NCI-H2171 (cell line): ENCODE measurements at places on chromosomes 11 and 22.

- no peak for DNase-seq
Measured at GRCh38 chr11:67272327-67273259, 6.3 kb downstream of the GRK2 start.

DNA sequence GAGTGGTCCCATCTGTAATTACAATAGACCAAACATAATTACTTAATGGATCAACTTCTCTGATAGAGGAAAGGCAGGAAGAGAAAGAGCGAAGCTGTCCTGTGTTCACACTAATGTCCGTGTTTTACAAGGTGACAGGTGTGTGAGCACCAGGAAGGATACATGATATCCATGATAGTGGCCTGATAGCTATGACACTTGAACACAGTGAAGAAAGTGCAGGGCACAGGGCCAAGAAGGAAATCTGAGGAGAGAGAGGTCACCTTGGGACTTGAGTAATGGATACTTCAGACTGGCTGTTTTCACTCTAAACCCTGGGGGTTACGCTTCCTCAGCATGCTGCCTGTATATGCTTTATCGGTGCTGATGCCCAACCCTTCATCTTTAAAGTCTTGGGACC lies 29.4 kb downstream of the TUB start:
- peak; percentile 71 for DNase-seq

DNA sequence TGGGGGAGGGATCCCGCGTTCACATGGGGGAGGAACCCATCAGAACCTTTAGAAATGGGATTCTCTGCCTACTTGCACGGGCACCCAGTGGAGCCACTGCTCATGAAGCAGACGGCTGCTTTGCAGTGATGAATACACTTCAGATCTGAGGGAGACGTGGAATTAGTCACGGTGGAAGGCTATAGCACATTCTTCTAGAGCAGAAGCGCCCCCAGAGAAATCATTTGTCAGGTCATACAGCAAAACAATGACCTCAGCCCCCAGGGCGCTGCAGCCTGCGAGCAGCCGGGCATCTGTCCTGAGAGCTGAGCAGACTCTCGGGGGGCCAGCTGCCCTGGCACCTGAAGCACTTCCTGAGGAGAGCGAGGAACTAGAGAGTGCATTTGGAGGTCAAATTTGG lies 12.7 kb downstream of the TP53AIP1 start:
- no peak for DNase-seq

- DNase-seq: no peak
Measured at GRCh38 chr22:46774253-46774979, 12.0 kb downstream of the TBC1D22A start.

DNA sequence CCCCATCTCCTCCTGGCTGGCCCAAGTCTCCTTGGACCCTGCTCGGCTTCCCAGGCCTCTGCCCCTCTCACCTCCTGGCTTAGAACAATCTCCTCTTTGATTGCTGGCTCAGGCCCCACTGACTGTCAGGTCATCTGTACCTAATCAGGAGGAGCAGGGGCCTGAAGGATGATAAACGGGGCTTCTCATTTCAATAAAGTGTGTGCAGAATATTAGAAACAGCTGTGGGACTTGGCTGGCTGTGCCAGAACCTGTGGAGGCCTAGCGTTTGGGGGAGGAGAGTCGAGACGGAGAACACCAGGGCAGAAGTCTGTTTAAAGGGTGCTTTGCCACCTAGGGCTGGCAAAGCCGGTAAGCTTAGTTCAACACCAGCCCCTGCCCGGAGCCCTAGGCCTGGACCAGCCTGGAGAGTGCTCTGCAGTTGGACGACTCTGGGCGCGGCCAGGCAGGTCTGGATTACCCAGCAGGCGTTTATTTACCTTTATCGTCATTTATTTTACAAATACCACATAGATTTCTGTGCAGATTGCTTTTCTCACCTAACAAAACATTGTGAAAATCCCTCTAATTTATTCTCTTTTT lies 10.1 kb upstream of the VSIG10L2 start:
- no peak for DNase-seq

DNA sequence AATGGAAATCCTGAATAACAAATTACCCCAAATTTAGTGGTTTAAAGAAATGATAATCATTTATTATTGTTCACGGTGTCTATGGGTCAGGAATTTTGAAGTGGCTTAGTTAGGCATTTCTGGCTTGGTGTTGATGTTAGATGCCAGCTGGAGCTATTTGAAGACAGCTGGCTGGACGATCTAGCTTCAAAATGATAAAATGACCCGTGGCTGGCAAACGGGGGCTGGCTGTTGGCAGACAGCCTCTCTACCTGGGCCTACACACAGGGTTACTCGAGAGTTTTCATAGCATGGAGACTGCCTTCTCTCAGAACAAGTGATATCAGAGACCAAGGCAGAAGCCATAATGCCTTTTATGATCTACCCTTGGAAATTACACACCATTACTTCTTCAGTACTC lies 285.2 kb downstream of the METTL15 start:
- no peak for DNase-seq

GRCh38 chr11:1978720-1979473 lies 18.7 kb downstream of the H19 start:
- no peak for DNase-seq

DNA sequence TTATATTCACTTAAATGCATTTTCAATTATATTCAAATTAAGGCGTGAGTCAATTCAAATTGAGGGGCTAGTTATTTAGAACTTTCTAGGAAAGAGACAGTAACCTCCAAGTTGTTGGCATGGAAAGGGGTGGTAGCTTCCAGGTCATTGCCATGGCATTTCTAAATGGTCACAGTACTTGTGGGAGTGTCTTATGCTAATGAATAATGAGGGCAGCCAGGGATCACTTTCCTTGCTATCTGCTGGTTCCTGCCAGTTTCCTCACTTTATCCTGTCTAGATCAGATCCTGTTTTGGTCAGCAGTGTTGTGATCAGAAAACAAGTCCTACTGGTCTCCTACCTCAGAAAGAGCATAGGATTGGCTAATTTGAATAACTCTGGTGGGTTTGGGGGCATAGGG lies 21.8 kb upstream of the RNASEH2C start:
- no peak for DNase-seq

GRCh38 chr11:22371160-22371559 lies 33.0 kb downstream of the SLC17A6 start:
- DNase-seq: no peak

- DNase-seq: peak; percentile 91
Measured at GRCh38 chr11:108121274-108122155, at the start of gene ACAT1. Gene ACAT1, plus strand, starts transcription at chr11:108121567. Its CDS starts 40 bp downstream, at chr11:108121607.

GRCh38 chr11:35363854-35364780 lies 55.2 kb downstream of the SLC1A2 start:
- no peak for DNase-seq

- no peak for DNase-seq
Measured at GRCh38 chr11:119684361-119685110, 44.5 kb downstream of the NECTIN1 start.
